Muscle of arm (tissue), 14 donors: ENCODE measurements at places on chromosomes 13 and 19.

DNA sequence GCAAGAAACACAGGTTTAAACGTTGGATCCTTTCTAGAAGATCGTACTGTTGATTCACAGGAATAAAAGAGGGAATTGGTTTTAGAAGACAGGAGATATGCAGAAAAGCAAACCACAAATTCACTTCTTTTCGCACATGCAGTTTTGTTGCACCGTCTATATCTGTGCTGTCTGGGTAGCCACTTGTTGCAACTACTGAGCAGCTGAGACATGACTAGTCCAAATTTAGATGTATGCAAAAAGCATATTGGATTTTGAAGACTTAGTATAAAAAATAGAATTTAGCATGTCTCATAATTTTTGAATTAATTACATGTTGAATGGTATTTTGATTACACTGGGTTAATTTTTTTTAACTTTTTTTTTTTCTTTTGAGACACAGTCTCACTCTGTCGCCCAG, 176.3 kb downstream of the KLF12 start:
- DNase-seq = no peak

DNA sequence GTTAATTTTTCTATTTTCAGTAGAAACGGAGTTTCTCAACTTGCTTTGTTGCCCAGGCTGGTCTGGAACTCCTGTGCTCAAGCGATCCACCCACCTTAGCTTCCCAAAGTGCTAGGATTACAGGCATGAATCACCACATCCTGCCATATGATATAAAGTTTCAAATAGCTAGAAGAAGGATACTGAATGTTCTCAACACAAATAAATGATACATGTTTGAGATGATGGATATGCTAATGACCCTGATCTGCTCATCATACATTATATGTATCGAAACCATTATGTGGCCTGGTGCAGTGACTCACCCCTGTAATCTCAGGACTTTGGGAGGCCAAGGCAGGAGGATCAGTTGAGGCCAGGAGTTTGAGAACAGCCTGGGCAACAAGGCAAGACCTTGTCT, 11.5 kb downstream of the CIB3 start:
- no peak for DNase-seq

DNA sequence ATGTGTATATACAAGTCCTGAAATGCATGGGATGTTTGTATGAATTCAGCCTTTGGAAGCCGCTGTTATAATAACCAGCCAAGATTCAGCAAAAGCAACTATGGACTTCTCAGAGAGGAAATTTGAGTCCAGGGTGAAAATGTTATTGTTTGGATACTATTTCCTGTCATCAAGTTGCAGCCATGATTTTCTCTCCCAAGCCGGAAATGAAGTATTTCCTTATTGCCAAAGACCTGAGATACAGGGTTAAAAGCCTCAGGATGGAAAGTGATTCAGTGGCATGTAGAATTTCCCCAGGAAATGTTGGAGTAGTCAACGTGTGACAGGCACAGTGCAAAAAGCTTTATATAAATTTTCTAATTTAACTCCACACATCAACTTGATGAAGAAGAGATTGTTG, 133.9 kb downstream of the IRS2 start:
- DNase-seq = no peak

DNA sequence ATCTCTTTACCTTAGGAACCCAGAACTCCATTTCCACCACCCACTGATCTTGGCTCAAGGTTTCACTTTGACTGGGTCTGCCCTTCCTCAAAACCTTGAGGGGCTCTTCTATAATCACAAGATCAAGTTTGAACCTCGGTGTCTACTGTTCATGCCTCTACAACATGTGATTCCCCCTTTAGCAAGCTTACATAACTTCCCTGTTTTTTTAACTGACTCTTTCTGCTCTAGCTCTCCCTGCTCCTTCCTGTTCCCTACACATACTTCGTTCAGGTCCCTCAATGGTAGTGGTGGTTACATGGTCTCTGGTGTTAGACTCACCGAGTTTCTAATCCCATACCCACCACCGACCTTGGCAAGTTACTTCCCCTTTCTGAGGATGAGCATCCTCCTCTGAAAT, 26.7 kb downstream of the CEACAM8 start:
- DNase-seq = no peak

DNA sequence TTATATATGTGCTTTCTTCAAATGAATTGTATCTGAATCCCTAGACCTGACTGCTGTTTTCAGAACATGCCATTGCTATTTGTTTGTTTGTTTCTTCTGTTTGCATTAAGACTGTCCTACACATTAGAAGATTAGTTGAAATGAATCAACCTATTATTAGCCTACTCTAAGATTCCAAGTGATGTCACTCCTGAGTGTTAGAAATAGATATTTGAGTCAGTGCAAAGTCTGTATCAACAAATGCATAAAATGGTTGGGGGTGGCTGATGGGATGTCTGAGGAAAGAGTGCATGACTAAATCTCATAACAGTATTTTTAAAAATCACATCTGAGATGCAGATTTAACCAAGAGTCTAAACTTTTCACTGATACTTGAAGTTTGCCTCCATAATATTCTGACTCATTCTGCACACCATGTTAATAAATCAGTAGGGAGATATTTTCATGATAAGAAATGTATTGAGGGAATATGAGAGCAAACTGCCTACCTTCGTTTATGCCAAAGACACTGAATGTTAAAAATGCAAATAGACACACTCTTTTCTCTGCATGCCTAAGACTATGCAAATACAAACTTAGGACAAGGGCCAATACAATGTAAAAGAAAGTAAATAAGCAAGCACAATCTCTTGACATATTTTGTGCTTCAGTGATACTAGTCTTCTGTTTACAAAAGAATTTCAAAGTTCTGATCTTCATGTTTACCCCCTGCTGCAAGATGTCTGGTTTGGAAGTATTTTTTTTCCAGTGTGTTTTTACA, 253.3 kb downstream of the LIG4 start:
- DNase-seq = no peak

DNA sequence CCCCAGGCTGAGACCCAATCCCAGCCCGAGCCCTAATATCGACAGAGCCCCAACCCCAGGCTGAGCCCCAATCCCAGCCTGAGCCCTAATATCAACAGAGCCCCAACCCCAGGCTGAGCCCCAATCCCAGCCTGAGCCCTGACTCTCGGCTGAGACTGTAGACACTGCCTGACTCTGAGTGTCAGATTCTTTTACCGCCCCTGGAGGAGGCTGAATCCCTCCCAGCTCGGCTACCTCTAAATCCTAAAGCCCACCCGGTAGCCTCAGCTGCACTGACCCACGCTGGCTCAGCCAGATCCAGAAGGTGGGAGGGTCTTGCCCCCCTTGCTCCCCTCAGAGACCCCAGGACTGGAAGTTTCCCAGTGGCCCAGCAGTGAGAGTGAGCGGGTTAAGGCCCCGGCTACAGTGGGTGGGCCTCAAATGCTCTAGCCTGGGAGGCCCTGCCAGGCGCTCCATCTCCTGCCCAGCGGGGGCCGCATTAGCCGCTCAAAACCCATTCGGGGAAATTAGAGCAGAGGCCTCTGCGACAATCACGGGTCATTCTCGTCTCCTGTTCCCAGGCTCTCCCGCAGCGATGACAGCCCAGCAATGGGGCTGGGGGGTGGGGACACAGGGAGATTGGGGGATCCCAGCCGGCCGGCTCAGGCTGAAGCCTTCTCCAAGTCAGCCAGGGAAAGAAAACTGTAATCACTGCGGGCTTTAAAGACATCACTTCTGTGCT, 43.8 kb downstream of the ZNRF4 start:
- DNase-seq = no peak

GRCh38 chr19:12607631-12608030, 3.0 kb downstream of the ZNF490 start:
- DNase-seq = no peak

- no peak for DNase-seq
Measured at GRCh38 chr13:66864627-66865026, 365.5 kb downstream of the PCDH9 start.

GRCh38 chr13:101686003-101686402, 233.5 kb downstream of the ITGBL1 start:
- DNase-seq = no peak

- DNase-seq = no peak
Measured at GRCh38 chr13:44064357-44064756, 184.7 kb downstream of the LACC1 start.

DNA sequence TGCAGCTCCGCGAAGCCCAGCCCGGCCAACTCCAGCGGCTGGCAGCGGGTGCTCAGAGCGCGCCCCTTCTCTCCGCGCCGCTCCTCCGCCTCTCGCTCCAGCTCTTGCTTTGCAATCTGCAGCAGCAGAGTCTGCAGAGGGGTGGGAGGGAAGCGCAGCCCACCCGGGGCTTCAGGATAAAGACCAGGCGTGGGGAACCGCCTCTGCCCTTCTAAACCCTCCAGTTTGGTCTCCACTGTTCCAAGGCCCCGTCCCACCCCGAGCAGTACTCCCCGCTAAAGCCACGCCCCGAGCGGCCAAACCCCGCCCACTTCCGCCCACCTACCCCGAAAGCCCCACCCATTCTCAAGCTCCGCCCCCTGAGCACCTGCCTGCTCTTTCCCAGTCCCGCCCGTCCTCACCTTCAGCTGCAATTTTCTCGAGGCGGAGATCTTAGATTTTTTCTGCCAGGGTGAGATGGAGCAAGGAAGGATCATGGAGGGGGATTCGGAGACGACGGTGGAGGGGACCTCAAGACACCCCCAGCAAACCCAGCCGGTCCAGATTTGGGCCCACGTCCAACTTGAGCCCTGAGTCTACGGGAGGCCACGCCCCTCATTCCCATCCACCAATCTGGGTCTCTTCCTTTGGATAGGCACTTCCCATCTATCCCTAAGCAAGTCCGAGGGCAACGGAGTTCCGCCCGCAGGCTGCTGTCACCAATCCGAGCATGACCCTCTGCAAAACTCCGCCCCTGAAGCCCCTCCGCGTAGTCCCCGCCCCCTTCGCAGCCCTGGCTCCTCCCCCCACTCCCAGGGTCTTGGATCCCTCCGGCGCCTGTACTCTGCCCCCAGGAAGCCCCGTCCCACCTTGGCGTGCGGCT, 1.1 kb downstream of the TNNI3 start:
- no peak for DNase-seq

DNA sequence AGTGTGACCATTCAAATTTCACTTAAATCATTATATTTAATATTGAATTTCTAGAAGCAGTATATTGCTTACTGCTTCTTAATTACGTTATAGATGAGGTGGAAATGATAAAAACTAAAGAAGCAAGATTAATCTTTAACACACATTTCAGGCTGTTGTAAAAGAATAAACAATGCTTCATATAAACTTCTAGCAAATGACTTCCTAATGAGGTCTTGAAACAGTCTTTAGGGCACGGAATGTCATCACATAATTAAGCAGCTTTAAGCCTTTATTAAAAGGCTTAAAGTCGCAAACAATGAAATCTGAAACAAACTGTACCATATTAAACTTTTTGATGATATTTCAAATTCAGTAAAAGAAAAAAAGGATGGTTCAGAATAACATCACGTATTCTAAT, 1.9 kb downstream of the SLITRK6 start:
- no peak for DNase-seq

- no peak for DNase-seq
Measured at GRCh38 chr19:5985098-5985783, 7.3 kb upstream of the RANBP3 start.

DNA sequence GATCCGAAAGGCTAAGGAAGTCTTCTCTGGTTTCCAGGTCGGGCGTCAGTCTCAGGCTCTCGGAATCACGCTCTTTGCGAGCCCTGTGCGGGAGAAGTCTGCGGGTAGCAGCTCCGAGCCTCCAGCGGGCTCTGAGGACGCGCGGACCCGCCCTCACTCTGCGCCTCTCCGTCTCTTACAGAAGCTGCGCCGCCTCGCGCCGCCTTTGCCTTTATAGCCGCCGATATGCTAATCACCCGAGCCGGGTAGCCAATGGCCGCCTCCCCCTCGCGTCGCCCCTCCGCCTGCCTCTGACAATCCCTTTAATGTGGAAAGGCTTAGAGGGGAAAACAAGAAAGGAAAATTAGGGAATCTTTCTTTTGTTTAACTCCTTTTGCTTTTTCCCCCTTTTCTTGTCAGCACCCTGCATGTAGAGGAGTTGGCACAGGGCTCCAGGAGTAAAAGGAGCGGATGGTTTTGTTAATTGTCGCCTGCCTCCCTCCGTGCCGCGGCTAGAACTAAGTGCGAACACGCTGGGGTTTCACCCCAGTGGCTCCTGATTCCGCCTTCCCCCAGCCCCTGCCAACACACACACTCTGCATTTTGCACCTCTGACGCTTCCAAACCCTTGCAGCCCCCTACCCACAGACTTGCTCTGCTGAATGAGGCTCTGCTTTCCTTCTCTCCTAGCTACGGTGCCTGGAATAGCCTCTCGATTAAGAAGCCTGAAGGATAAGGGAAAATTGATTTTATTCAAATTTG, at the start of gene PCDH8:
Gene PCDH8 (minus strand): TSS at position 186 of the 741 bp plus-strand sequence. CDS start 204 bp downstream, outside the sequence.
- no peak for DNase-seq

- no peak for DNase-seq
Measured at GRCh38 chr13:113666951-113667701, at the start of gene GRK1. Gene GRK1 (plus strand): TSS chr13:113667219. CDS start chr13:113667387, 168 bp downstream.

GRCh38 chr19:49676136-49676783, 811 bp upstream of the PRMT1 start:
- DNase-seq = peak; percentile 96

GRCh38 chr19:56312787-56313657, 1.6 kb downstream of the ZSCAN5A start:
- DNase-seq = no peak

DNA sequence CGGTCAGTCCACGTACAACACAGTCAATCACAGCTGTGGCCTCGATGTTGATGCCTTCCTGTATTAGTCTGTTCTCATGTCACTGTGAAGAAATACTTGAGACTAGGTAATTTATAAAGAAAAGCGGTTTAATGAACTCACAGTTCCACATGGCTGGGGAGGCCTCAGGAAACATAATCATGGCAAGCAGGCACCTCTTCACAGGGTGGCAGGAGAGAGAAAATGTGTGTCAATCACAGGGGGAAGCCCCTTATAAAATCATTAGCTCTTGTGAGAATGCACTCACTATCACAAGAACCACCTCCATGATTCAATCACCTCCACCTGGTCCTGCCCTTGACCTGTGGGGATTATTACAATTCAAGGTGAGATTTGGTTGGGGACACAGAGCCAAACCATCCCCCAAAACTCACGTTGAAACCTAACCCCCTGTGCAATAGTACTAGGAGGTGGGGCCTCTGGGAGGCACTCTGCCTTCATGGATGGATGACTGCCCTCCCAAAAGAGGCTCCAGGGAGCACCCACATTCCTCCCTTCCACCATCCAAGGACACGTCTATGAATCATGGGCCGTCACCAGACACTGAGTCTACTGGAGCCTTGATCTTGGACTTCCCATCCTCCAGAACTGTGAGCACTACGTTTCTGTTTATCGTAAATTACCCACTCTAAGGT, 2.3 kb upstream of the PROZ start:
- no peak for DNase-seq

- DNase-seq = no peak
Measured at GRCh38 chr13:112062072-112062567, 4.8 kb upstream of the SOX1 start.

GRCh38 chr19:38273499-38273898, 9.1 kb downstream of the SPINT2 start:
- no peak for DNase-seq
